ENCODE measurements at places on chromosomes 2 and 18.

DNA sequence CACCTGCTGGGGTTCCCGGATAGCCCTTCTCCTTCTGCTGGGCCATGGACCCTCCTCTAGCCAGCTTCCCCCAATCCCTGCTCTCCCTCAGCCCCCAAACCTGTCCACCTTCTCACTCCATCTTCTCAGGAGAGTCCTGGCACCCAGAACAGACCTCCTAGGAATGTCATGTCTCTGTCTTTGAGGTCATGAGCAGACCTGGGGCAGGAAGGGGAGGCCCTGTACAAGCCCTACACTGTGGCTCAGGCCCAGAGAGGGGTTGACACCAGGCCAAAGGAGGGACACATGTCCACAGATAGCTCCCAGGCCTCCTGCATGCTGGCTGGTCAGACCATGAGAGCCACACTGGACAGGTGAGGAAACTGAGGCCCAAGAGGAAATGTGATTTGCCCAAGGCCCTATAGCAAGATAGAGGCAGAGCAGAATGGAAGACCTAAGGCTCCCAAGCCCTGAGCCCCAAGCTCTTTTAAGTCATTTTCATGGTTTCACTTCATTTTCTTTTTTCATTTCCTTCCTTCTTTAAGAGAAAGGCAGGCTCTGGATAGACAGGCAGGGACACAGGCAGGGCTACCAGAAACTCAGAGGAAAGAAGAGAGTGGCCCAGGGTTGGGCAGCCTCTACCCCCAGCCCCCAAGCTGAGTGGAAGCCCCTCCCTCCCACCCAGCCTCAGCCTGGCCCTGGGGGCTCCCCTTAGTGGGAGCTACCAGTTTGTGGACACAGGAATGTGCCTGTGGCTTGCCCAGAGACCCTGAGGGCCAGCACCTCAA lies 159.7 kb downstream of the SMAD7 start:
- DNase-seq, result no peak

DNA sequence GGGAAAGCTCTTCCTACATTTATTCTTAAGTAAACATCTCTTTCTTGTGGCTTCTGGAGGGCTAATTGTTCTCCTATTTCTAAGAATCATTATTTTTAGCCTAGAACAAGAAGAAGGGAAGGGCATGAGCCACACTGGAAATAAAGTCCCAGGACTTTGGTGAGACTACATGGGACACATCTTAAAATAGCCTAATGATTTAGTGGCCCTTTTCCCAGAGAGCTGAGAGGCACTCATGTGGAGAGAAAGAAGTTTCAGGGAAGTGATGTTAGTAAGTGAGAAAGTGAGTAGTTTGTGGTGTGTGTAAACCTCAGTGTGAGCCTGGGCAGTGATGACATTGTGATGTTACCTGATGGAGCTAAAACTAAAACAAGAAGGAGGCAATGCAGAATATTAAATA lies 14.6 kb downstream of the ITGA4 start:
- DNase-seq, result no peak

GRCh38 chr2:123791684-123792083 lies 233.4 kb upstream of the CNTNAP5 start:
- no peak for DNase-seq

DNA sequence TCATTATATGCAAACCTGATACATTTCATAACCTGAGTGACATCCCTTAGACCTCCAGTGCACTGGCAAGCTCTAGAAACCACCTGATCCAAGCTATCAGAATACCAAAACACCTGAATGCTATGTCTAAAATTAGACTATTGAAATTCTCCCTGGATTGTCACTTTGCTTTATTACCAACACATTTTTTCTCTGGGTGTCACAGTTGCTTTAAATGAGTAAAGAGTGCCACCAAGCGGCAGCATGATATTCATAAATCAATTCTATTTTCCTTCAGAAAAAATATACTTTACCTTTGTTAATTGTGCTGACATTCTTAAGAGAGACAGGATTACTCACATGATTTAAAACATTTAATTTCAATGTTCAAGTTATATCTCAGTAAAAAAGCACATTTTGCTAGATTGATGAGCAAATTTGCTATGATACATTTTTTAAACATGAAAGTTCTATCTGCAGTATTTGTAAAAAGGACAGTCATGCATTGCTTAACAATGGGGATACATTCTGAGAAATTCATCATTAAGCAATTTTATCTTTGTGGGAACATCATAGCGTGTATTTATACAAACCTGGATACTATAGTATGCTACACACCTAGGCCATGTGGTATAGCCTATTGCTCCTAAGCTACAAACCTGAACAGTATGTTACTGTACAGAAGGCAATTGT lies 338.4 kb upstream of the SLC39A10 start:
- DNase-seq, result peak; percentile 21

GRCh38 chr2:146826388-146826787 lies 1018.4 kb upstream of the ACVR2A start:
- no peak for DNase-seq

DNA sequence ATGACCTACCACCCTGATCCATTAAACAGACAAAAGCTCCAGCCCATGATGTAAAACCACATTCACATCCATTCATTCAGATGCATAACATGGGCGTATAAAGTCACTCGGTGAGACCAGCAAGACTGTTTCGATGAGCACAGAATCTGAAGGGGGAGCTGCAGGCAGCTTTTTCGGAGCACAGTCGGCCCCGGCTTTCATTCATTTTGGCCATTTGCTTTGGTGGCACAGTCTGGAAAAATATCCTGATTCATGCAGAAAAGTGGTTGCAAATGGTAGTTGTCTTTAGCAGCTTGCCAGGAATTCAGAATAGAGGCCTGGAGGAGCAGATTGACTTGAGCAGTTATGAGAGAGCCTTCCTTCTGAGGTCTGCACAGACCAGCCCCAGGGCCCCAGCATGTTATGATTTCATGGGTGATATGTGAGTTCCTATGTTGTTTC lies 11.2 kb downstream of the ARID5A start:
- no peak for DNase-seq

- no peak for DNase-seq
These were observed 47.6 kb downstream of the SLC66A2 start for GRCh38 chr18:79903787-79904356.

GRCh38 chr2:170455617-170456426 lies 259.3 kb upstream of the SP5 start:
- no peak for DNase-seq

DNA sequence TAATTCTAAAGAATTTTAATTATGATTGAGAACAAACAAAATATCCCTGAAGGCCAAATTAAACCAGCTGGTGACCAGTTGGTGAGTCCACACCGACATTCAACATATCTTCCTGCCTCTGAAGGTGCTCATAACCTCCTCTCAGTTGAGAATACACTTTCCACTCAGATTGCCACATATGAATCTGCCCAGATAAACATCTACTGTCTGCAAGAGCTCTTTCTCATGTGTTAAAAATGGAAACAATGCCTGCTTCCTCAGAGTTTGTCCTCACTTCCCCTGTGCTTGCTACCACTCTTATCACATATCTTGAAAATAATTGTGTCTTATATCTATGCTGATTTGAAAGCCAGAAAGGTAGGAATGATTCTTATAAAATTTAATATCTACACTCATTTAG lies 177.7 kb upstream of the GULP1 start:
- no peak for DNase-seq

DNA sequence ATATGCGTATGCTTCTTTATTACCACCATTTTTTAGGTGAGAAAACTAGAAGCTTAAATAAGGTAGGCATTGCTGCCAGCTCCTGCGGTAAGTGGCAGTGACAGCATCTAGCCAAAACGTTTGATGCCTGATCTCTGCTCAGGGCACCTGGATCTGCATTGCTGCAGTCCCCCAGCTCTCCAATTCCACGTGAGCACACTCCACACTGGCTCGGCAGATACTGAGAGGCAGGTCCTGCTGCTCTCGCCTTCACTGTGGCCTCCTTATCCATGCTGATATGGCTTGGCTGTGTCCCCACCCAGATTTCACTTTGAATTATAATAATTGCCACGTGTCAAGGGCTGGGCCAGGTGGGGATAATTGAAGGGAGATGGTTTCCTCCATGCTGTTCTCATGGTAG lies 160.9 kb downstream of the CTIF start:
- no peak for DNase-seq

- DNase-seq, result no peak
These were observed 68.9 kb downstream of the DIPK1C start for GRCh38 chr18:74388227-74388626.

DNA sequence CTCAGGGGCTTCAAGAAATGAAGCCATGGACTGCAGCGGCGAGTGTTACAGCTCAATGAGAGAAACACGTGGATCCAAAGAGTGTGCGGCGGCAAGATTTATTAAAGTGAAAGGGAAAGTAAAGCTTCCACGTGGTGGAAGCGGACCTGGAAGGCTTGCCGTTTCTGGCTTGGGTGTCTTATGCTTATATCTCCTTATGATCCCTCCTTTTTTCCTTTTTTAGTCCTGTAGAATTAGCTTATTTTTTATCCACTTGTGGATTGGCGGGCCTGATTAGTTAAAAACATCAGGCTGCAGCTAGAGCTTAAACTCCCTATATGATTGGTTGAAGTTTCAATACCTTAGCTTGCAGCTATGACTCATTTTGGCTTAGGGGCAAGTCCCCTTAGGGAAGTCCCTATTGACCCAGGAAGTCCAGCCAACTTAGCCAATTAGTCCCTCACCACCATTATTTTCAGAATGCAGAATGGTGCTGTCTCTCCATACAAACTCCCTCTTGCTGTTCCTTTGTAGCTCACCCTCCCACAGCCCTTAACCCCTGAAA lies 11.6 kb upstream of the HNMT start:
- no peak for DNase-seq

DNA sequence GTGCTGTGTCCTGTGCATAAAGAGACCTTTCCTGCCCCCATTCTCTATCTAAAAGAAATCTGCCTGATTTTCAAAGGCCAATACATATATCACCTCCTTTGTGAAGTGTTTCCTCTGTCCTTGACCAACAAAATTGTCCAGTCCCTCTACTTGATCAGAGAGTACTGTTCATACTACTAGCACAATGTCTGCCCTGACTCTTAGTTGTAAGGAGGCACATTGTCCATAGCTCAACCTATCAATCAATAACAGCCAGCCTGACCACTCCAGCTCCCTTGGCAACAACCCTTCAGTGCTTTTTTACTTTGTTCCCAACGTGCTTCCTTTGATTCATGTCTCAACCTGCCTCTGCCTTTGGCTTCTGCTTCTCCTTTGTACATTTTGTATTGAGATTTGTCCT lies 398.9 kb downstream of the TRIB2 start:
- DNase-seq, result no peak

DNA sequence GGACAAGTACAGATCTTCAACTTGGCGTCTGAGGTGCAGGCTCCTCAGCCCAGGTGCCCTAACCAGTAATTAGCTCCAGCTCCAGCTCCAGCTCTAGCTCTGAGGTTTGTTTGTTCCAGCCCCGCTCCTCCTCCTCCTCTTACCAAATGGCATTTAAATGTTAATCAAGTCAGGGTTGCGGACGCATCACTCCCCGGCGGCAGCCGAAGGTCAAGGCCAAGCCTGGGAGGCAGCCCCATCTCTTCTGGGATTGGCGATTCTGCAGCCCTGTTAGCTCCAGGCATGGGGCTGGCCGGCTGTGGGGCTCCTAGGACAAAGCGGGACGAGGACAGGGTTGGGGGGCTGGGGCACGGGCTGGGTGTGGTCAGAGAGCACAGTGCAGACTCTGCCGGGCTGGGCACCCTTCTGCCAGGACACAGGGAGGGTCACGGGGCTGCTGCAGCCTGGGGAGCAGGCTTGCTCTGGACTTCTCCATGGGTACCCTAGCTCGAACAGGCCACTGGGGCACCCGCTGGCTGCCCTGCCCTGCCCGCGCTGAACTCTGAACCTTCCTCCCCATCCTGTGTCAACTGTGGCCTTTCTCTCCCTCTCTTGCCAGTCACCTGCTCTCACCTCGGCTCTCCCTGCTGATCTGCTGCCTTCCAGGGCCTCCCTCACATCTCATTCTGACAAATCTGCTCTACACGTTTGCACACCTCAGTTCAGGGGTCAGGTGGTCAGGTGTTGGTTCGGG lies 203.3 kb downstream of the CELF4 start:
- no peak for DNase-seq

DNA sequence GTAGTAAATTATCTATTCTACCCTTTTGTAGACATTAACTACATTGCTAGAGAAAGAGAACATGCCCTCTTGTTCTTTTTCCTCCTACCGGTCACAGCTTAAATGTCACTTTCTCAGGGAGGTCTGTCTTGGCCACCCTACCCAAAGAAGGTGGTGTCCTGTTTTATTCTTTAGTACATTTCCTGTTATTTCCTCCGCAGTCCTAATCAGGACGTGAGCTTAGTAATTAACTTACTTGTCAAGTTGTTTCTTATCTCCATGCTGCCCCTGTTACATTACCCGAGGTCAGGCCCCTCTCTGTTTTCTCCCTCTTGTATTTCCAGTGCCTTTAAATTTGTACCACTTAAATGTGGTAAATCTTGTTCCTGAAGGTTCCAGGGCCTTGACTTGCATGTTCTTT lies 73.7 kb upstream of the RMDN2 start:
- no peak for DNase-seq

GRCh38 chr18:23541349-23542093 lies 38.2 kb downstream of the RMC1 start:
- DNase-seq, result no peak

GRCh38 chr2:70720124-70720523 lies 47.9 kb downstream of the ADD2 start:
- no peak for DNase-seq

- DNase-seq, result no peak
These were observed 192.5 kb downstream of the EN1 start for GRCh38 chr2:118654945-118655344.

DNA sequence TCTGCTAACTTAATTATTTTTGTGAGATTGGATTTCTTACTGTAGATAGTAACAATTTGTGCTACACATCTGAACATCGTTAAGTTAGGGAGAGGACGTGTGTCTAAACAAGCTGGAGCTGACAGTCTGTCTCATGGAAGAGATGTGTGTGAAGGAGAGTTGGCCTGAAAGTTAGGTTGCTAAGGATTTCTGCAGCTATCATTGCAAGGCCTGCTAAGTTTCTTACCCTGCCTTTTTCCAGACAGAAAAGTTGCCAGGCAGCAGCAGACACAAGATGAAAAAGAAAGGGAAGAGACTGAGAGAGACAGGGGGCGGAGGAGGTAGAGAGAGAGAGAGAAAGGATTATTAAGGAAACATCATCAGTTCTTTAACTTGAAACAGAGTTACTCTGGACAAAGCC lies 4.1 kb upstream of the LRP1B start:
- no peak for DNase-seq

- no peak for DNase-seq
These were observed 104.5 kb upstream of the TAF1B start for GRCh38 chr2:9738535-9739496.

- DNase-seq, result no peak
These were observed 14.5 kb downstream of the EPC2 start for GRCh38 chr2:148658807-148659722.

DNA sequence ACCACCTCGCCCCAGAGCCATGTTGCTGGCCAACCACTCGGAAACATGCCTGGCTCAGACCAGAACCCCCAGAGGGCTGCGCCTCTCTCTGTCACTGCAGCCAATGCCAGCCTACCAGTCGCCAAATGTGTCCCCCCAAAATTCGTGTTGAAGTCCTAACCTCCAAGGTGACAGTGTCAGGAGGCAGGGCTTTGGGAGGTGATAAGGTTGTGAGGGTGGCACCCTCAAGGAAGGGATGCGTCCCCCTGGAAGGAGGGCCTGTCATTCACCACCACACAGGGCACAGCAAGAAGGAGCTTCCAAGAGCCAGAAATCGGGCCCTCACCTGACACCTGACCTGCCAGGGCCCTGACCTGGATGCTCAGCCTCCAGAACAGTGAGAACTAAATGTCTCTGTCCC lies 291.9 kb upstream of the SALL3 start:
- no peak for DNase-seq
